Activated CD4-positive, alpha-beta T cell treated with anti-CD3 and anti-CD28 coated beads for 48 hours (primary cell): ENCODE measurements at places on chromosomes 5 and 9.

DNA sequence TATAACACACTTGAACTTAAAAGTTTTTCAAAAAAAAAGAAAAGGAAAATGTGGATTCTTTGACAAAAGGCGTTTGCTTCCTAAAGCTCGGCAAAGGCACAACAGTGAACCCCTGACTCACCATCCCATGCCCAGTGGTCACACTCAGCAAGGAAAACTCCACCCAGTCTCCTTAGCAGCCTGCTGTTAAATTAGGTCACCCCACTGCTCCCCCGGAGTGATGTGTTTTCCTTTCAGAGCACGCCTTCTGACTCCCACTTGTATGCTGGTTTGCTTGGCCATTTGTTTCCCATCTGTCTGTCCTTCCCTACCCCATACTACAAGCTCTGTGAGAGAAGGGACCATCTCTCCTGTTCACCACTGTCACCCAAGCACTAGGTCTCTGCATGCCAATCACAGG is 23.8 kb downstream of the RETREG1 start:
- no peak for DNase-seq

DNA sequence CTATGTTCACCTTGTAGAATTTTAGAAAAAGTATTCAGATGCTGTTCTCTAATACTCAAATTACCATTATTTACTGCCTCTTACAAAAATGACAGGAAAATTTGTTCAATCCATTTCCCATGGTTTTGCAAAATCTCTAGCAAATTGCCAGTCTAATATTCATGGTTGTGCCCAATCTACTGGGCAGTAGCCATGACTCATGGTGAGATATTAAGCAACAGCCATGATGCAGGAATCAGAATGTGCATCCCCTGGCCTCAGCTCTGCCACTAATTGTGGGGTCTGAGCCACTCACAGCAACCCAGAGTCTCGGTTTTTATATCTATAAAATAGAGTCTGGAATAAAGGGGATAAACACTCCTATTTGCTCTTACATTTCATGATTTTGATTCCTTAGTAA is 353.6 kb downstream of the DEPDC1B start:
- DNase-seq: no peak

GRCh38 chr5:143208365-143208641 is 195.2 kb downstream of the NR3C1 start:
- no peak for DNase-seq

- DNase-seq: no peak
Observed at GRCh38 chr9:114299286-114300152, 23.4 kb upstream of the ORM1 start.

DNA sequence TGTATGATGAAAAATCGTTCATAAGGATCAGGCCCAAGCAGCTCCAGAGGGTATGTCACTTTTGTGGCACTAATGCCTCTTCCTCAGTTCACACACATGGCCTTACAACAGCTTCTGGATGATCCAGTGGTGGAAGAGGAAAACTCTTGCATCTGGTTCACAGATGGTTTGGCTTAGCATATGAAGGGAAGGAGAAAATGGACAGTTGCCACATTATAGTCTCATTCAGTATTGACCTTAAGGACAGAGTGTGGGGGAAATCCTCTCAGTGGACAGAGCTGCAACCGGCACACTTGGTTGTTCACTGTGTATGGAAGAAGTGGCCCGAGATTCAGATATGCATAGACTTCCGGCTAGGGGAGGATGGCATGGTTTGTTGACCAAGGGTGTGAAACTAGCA is 22.8 kb downstream of the C9orf57 start:
- no peak for DNase-seq
